ENCODE measurements at places on chromosomes 3 and 15.

GRCh38 chr3:150022381-150023238 lies 51.9 kb upstream of the PFN2 start:
- no peak for DNase-seq

DNA sequence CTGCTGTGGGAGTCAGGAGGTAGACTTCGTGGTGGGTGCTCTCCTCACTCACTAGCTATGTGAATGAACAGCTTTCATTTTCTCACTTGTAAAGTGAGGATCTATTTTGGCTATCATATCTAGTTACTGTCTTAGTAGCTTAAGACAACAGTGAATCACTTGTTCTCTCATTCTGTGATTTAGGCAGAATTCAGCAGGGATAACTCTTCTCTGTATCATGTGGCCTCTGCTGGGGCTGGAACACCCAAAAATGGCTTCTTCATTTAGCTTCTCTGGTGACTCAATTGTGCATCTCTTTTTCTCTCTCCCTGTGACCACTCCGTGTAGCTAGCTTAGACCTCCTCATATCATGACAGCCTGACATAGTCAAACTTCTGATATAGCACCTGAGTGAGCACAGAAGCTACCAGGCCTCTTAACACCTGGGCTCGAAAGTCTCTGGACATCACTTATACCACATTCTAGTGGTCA lies 68.4 kb downstream of the BFSP2 start:
- DNase-seq = no peak

GRCh38 chr15:64379216-64379960 lies 1.9 kb downstream of the PCLAF start:
- no peak for DNase-seq

- DNase-seq = no peak
Observed at GRCh38 chr3:134255404-134255803, 4.7 kb upstream of the RYK start.

GRCh38 chr3:17352620-17353019 lies 389.8 kb downstream of the TBC1D5 start:
- no peak for DNase-seq

GRCh38 chr3:194998417-194998816 lies 272.5 kb downstream of the XXYLT1 start:
- DNase-seq = no peak

DNA sequence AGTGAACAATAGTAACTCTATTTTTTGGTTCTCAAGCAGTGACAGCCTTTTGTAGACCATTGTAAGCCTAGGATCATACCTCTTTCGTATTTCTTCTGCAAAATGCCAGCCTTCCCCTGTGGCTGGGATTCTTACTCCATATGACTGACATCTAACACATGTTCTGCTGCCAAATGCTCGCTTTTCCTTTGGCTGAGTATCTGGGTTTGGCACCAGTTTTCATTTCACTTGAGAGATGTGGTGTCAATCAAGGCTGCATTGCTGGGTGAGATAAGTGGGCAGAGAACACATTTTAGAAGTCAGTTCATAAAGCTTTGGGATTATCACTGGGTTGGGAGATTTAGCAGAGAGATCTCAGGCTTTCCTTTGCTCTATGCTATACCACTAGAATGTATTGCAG lies 514.7 kb upstream of the SGO1 start:
- no peak for DNase-seq

DNA sequence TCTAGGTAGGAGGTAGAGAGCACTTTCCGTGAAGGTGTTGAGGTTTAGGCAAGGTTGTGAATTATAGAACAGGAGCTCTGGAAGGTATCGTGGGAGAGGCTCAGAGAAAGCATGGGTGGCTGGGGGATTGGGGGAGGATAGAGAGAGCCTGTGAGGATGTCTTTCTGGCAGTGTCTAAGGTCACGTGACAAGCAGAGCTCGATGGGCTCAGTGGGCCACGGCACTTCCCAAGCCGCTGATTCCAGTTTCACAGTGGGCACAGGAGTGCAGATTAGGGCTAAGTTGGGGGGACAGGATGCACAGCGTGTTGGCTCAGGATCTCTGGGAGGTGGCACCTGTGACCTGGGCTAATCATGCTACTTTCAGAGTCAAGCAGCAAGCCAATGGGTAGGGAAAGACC lies 52.0 kb downstream of the CEMIP start:
- no peak for DNase-seq

- DNase-seq = no peak
Observed at GRCh38 chr3:146078031-146078430, 83.0 kb downstream of the PLOD2 start.

DNA sequence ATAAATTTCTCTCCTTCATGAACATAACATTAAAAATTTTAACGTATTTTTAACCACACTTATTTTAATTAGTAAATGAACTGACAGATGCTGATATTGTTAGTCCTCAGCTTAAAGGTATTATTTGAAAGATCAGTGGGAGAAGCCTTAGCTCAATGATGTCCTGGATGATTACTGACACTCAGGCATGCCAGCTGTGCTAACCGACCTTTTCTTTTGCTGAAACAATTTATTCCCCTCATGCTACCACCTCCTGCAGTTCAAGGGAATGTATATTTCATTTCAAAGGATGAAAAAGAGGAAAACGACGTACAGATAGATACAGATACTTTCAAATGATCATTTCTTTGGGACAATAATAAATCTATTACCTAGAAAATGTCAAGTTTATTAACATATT lies 620.8 kb downstream of the FGF12 start:
- DNase-seq = no peak

GRCh38 chr3:80999481-80999880 lies 762.0 kb downstream of the GBE1 start:
- no peak for DNase-seq

GRCh38 chr3:190495796-190496195 lies 18.1 kb upstream of the IL1RAP start:
- DNase-seq = no peak

GRCh38 chr15:80578206-80578595 lies 116.9 kb upstream of the ABHD17C start:
- no peak for DNase-seq

DNA sequence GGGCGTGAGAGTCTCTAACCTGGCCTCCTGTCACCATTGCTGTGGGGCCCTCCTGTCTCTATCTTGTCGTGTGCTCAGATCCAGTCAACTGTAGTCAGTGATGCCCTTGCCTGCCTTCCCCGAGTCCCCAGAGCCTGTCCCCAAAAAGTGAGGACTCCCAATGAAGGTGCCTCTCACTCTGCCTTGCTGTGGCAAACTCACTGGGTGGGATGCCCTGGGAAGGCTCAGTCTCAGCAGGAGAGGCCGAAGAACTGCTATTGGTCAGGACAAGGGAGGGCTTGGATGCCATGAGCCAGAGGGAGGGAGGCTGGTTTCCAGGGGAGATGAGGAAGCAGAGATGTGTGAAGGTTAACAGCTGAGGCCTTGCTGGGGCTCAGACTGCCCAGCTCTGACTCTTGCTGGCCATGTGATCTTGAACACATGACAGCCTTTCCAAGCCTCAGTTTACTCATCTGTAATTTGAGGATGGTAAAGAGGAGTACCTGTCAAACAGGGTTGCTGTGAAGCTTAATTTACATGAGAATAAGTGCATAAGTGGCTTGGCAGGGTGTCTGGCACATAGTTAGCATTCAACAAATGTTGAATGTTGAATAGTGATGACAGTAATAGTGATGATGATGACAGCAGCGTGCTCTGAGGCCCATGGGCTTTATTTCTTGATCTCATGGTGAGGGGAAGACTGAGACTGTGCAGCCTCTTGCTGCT lies 8.2 kb downstream of the KY start:
- DNase-seq = no peak

- no peak for DNase-seq
Observed at GRCh38 chr3:13462125-13462629, 17.9 kb upstream of the HDAC11 start.

DNA sequence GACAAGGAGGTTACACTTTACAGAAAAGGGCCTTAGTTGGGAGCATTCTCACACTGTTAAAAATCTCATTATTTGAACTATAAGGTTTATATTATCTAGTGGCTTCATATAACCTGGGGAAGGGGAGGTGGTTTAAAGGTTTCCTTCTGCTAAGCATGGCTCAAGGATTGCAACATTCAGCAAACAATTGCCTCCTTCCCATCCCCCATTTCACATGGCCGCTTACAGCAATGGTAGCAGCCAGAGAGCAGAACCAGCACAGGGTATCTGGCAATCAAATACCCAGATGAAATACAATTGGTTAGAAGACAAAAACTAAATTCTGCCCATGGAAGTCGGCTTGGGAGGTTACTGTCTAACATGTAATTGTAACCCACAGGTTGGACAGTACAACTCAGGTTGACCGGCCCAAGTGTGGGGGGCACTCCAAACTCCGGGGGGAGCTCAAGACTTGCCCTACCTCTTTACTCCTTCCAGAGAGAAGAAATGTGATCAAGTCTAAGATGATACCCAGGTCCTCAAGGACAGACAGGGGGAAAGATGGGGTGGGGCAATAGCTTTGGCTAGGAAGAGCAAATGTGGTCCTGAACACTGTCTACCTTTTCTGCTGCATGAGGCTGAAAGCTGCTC lies 15.5 kb downstream of the ETV5 start:
- DNase-seq = no peak

GRCh38 chr3:186070996-186071395 lies 37.9 kb downstream of the ETV5 start:
- DNase-seq = no peak

GRCh38 chr3:139941580-139941979 lies 6.6 kb downstream of the CLSTN2 start:
- no peak for DNase-seq

- no peak for DNase-seq
Observed at GRCh38 chr15:85500729-85501128, 120.3 kb downstream of the AKAP13 start.

Measured in hematopoietic multipotent progenitor cell treated with erythropoietin and hydrocortisone succinate and interleukin-3 and kit ligand, for 6 days (in vitro differentiated cells).